ENCODE measurements at places on chromosomes 16 and 17. TPM values are rescaled to one million over a fixed set of nuclear protein-coding genes. Genes with fewer than 3 reads are reported as not detected.

AOC2 gene
- total RNA-seq: 1.9 TPM

DHX58 gene
- 3.4 TPM for total RNA-seq

PRSS21 gene
- total RNA-seq: 1.2 TPM

APOBR gene
- total RNA-seq: not detected

GRB7 gene
- total RNA-seq: not detected

CHST5 gene
- total RNA-seq: not detected

RRAD gene
- total RNA-seq: under 0.01 TPM
